ENCODE measurements at places on chromosomes 2 and 18.

DNA sequence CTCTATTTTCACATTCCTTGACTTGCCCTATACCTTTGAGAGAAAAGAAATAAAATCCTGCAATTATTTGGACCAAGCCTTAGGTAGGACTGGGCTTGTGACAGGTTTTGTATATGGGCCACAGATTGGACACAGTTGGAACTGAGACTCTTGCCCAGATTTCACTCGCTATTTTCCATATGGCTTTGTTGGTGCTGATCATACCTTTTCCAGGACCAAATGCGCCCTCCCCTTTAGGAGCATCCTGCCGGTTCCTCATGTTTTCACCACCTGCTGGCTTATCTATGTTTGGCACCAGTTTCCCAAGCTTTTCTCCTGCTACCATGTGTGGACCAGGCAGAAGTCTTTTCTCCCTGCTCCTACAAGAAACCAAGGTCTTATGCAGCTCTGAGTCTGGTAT, 494.9 kb downstream of the EPHA4 start:
- no peak for DNase-seq

DNA sequence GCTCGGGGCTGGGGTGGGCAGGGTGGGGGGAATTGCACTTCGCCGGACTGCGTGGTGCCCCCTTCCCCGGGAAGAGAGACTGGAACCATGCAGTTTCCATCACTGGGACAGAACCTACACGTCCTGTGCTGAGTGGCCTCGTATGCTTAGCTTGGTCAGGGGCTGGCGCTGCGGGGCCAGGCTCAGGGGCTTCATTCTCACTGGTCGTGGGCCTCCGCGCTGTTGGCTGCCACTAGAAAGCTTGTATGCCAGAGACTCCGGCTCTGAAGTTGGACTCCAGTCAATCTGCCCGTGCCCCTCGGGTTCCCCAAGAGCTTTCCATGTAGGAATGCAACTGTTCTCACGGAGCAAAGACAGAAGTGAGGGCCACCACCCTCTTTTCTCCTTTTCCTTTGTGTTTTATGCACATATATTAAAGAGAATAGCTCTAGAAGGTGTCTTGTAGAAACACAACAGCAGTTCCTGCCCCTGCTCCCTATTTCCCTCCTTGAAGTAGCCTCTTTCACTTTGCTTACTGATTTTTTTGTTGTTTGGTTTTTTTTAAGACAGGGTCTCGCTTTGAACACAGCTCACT, 64.0 kb upstream of the YWHAQ start:
- DNase-seq: no peak

- no peak for DNase-seq
Observed at GRCh38 chr2:174611006-174611405, 13.4 kb upstream of the WIPF1 start.

GRCh38 chr2:97834610-97835009, 121.2 kb downstream of the ZAP70 start:
- no peak for DNase-seq

GRCh38 chr18:76532875-76533274, 37.8 kb upstream of the ZNF516 start:
- DNase-seq: no peak

DNA sequence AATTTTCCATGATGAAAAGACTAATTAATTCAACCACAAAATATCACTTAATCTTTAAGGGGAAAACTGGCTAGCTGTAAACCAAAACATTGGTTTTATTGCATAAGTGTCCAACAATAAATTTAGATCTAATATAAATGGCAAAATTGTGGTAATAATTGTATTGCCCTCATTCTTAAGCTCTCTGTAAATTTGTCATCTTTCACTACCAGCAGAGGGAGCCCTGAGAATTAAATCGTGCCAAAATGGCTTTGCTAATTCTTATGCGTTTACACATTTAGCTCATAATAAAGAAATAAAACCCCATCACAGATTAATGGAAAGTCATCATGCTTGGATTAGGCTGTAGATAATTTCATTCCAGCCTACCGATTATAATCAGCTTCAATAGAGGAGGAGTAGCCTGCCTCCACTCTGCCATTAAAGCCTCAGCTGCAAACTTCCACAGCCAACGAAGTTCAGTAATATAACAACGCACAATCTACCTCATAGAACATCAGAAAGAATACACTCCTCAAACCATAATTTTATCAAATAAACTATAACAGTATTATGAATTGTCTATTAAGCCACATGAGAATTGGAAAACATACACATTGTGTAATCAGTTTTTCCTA, 70.0 kb upstream of the ATP5MC3 start:
- peak; percentile 8 for DNase-seq

DNA sequence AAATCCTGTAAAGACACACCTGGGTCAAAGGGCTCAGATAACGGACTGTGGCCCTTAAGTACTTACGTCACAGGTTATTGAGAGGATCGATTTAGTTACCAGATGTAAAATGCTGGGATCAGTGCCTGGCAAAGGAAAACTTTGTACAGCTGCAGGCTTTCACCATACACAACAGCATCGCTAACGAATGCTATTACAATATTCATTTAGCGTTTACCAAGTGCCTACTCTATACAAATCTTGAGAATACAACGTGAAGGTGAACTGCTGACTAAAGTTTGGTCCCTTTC, 619 bp upstream of the MSH6 start:
- no peak for DNase-seq

- no peak for DNase-seq
Observed at GRCh38 chr2:239926587-239927232, 98.4 kb downstream of the NDUFA10 start.

- DNase-seq: no peak
Observed at GRCh38 chr2:168997118-168997521, 34.0 kb downstream of the ABCB11 start.

- peak; percentile 49 for DNase-seq
Observed at GRCh38 chr2:73984203-73984921, at the start of gene TET3. TSS of gene TET3 (plus strand) at chr2:73984910. CDS start at chr2:73986404, 1,494 bp downstream.

DNA sequence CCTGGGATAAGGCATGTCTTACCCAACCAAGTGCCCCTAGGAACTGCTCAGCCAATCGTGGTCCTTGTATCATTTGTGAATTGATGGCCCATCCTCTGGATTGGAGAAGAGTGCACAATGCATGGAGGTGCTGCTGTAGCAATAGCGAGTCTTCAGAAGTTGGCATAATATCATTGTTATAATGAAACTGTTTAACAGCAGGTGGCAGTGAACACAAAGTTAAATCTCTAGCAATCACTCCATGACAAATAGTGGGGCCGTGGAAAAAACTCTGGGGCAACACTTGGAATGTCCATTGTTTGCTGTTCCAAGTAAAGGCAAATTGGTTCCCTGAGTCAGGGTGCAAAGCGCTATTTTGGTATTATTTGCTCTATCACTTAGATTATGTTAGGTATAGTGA, 11.4 kb downstream of the REG1A start:
- DNase-seq: no peak

GRCh38 chr2:233250985-233251305, 528 bp upstream of the ATG16L1 start:
- DNase-seq: no peak

GRCh38 chr18:30997223-30997622, 45.3 kb downstream of the DSC3 start:
- DNase-seq: no peak

- no peak for DNase-seq
Observed at GRCh38 chr18:26697186-26697884, 149.0 kb upstream of the KCTD1 start.

DNA sequence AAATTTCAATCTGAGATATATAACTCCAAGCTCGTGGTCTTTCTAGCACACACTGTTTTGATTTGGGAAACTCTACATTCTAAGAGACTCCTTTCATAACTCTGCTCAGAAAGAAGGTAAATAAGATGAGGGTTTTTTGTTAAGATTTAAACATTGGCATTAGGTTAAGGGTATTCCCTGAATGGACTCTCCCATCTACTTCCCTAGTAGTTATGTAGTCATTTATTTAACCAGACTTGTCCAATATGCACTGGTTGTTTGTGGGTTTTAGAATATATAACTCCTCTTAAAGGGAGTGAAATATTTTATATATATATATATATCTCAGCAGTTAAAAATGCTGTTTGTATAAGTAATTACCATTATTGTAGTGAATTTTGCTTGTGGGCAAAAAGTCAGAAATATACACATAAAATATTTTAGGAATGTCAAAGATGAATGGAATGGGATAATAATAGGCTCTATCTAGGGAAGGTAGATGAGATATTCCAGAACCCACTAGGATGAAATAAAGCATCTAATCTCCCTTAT, 61.5 kb upstream of the WDR75 start:
- no peak for DNase-seq

DNA sequence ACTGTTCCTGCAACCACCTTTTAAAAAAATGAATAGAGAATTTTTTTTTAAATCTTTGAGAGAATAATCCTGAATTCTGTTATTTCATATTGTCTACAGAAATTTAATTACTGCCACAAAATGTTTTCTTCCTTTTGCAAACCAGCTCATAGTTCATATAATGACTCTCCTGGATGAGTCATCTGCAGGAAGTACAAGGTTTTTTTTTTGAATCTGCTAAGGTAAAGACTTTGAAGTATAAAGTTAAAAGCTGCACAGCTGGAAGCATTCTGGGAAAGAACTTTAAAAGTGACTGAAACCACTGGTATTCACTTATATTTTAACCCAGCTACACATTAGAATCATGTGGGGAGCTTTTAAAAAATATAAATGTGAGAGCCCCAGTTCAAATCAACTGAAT, 25.4 kb downstream of the SESTD1 start:
- DNase-seq: no peak

DNA sequence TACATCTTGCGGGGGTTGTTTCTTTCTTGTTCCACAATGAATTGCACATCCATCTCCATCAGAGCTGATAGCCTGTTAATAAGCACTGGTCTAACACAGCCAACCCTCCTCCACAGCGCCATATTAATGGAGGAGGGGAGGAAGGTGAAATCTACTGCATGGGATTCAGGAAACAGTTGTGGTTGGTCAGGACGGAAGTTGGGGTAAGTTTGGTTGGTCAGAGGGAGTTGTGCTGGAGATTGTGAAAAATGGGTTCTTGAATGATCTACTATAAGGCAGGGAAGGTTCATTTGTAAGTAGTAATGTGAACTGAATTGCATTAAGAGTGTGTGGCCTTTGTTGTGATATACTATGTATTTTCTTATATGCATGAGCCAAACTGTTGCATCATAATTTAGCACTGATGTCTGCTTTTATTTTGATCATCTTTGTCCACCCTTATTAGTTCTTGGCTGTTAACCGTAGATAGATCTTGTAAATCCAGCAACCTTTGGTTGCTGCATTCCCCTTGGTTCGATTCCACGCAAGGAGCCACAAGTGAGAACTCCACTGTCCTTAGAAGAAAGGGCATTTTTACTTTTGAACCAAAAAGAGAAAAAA, 150.6 kb upstream of the MAPRE2 start:
- no peak for DNase-seq

DNA sequence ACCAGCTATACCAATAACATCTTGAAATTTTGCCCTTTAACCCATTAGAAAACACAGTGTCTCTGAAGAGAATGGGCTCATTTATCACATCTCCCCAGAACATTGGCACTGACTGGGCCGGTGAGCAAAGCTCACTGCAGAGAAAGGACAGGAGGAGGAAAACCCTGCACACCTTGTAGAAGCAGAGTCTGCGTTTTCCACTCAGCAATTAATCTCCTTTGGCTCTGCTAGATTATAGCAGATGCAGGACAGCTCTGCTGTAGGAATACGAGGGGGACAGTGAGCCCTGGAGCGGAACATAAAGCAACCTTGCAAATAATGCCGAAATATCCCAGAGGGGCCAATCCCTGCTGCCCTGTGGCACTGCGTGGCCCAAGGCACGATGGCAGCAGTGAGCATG, 113.9 kb downstream of the TSN start:
- no peak for DNase-seq

- DNase-seq: no peak
Observed at GRCh38 chr2:170396799-170397459, 219.0 kb downstream of the MYO3B start.

- DNase-seq: no peak
Observed at GRCh38 chr18:58005885-58006523, 38.0 kb upstream of the NEDD4L start.

- DNase-seq: no peak
Observed at GRCh38 chr18:42094875-42095274, 139.8 kb downstream of the PIK3C3 start.

DNA sequence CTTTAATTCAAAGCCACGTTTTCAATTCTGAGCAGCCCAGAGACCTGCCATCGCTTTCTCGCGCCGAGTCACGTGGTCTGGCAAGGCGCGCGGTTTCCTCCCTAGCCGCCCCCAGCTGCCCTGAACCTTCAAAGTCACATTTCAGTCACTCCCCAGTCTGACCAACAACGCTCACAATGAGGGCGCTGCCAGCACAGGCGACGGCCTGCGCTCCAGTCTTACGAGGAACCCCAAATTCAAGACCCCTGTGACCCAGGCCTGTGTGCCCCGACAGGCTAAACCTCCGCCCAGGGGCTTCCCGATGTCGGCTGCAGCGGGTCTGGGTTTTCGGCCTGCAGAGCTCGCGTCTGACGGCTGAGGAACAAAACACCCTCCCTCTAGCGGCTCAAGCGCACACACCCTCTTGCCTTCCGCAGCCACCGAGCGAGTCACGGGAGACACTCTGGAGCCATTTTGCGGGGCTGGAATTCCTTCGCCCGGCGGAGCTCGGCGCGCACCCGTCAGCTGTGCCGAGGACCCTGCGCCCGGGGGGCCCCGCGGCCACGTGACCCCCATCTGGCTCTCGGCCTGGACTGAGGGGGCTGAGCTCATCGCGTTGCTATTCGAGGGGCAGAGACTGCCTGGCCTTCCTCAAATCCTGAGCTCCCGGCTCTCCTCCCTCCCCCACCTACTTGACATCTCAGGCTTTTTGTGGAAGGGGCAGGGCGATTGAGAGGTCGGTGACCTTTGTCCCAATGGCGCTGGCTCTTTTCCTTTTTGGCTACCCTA, 69.9 kb upstream of the ITGB6 start:
- peak; percentile 85 for DNase-seq

DNA sequence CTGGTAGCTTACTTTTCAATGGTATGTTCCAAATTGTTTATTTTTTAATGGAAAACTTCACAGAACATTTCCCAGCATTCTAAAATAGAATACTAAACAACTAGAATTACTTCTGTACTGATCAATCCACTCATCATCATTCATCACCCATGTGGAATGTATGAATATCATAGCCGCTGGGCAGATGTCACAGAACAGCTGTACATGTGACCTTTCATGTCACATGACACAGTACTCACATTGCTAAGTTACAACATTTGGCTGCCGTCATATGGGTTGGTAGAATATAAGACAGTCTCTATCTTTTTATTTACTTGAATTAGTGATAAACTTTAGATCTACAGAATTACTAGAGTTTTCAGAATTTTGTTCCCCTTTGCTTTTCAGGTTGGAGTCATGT, 387.6 kb downstream of the ZEB2 start:
- DNase-seq: no peak

GRCh38 chr2:73408198-73408597, 22.6 kb downstream of the ALMS1 start:
- no peak for DNase-seq

GRCh38 chr2:75356865-75357264, 157.5 kb upstream of the TACR1 start:
- no peak for DNase-seq

- no peak for DNase-seq
Observed at GRCh38 chr2:134398300-134398699, 144.4 kb downstream of the MGAT5 start.

Data from endothelial cell (in vitro differentiated cells).